A549 treated with dexamethasone at 1 μM for 4 hours (cell line): ENCODE measurements at places on chromosomes 3 and 15. TPM values are rescaled to one million over a fixed set of nuclear protein-coding genes. Genes with fewer than 3 reads are reported as not detected.

NTRK3 gene
- 16.4 to 27.2 TPM (median 22.9 TPM) in 5 replicates for total RNA-seq

TIGIT gene
- not detected in 5 replicates for total RNA-seq

UBE2Q2 gene
- total RNA-seq = 37.3 to 44.9 TPM (median 42.6 TPM) in 5 replicates

WDR72 gene
- total RNA-seq = 5.8 to 8.0 TPM (median 6.7 TPM) in 5 replicates

CFAP44 gene
- total RNA-seq = 0.76 to 1.7 TPM (median 1.5 TPM) in 5 replicates
